ENCODE measurements at places on chromosomes 4 and X.

GRCh38 chr4:531076-531475 is 32.1 kb downstream of the PIGG start:
- DNase-seq, result no peak

DNA sequence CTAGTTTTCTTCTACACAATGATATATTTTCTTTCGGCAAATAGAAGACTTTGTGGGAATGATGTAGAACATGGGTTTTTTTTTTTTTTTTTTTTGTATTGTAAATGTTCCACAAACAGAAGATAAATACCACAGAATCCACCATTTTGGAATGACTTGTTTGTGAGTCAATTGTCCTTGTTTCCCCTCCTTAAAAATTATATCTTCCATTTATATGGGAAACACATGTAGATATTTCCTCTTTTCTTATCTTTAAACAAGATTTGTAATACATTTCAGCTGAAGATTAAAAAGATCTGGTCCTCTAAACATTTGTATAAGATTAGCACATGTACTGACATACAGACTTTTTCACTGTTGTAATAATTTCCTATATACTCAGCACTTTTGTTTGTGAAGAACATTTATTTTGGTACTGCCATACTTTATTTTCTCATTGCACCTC is 304.6 kb downstream of the SPRY1 start:
- peak; percentile 68 for DNase-seq

DNA sequence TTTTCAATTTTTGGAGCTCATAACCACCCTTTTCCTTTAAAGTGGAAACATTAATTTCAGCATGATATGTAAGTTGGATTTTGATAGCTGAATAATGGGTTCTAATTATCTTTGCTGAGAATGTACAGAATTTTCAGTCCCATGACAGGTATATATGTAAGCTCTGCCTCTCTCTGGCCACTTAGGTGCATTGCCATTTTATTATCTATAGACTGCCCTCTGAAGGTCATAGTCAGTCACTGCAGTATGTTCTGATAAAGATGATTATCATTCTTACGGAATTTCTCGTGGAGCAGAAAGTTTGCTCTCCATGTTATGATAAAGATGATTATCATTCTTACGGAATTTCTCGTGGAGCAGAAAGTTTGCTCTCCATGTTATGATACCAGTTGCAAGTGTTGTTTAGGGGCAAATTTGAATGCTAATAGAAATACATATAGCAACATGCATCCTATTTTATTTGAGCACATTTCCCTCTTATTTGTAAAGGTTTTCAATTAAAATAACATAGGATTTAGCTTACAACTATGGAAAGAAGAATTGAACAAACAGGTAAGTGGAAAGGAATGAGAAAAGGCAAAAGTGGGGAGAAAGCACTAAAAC is 10.4 kb downstream of the AFP start:
- peak; percentile 63 for DNase-seq

GRCh38 chr4:68372588-68372987 is 22.7 kb upstream of the YTHDC1 start:
- no peak for DNase-seq

- no peak for DNase-seq
Observed at GRCh38 chr4:24765376-24765988, 29.9 kb upstream of the SOD3 start.

DNA sequence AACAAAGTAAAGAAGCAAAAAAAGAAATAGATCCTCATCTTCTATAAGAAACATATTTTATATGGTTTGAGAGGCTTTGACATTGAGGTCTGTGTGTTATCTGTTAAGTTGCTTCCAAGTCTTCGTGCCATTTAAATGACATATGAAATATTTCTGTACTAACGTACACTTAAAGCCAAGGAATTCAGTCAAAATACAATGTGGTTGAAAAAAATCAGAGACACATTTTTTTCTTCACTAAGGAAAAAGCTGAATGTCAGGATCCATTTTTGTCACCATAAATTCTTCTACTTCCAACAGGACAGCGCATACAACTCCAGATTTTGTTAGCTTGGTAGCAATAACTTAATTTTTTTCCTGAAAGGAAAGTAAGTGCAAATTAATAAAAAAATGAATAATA is 168.5 kb downstream of the FAT4 start:
- DNase-seq, result peak; percentile 44

DNA sequence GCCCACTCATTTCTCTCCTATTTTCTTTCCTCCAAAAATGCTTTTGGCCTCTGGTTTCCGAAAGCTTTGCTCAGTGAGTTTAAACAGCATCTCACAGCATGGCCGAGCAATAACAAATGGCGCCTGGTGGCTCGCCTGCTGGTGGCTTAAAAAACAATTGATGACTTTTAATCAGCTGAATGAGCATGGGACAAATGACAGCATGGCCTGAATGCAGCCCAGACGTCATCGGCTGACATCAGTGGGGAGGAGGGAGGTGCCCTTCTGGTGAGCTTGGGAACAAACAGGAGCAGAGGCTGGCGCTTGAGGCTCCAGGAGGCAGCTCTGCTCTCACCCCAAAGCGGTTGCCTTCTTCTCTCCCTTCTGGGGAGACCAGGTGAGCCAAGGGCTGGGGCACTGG is 286.4 kb downstream of the BCOR start:
- no peak for DNase-seq

- DNase-seq, result no peak
Observed at GRCh38 chrX:105273326-105273725, 52.8 kb upstream of the TEX13A start.

- DNase-seq, result no peak
Observed at GRCh38 chrX:100349391-100349790, 60.7 kb downstream of the PCDH19 start.

DNA sequence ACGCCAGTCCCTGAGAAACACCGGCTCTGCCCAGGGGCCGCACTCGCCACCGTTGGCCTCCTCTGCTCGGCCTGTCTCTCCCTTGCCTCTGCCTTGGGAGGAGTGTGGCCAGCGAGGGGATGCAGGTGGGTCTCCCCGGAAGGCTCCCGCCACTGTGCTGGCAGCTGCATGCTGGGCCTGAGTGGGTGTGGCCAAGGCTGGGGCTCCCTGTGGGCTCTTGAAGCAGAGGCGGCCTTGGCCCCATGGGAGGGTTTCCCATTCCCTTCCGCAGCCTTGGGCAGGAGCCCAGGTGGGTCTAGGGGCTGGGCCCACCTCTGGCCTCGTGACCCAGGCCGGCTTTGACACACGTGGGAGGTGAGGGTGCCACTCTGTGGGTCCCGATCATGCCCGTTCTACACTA is 19.1 kb downstream of the FGFRL1 start:
- DNase-seq, result no peak

DNA sequence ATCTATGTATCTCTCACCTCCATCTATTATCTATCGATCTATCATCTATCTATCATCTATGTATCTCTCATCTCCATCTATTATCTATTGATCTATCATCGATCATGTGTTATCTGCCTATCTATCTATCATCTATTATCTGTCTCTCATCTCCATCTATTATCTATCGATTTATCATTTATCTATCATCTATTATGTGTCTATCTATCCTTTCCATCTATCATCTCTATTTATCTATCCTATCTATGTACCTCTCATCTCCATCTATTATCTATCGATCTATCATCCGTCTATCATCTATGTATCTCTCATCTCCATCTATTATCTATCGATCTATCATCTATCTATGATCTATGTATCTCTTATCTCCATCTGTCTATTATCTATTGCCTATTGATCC is 188.1 kb downstream of the ASMT start:
- DNase-seq, result no peak

DNA sequence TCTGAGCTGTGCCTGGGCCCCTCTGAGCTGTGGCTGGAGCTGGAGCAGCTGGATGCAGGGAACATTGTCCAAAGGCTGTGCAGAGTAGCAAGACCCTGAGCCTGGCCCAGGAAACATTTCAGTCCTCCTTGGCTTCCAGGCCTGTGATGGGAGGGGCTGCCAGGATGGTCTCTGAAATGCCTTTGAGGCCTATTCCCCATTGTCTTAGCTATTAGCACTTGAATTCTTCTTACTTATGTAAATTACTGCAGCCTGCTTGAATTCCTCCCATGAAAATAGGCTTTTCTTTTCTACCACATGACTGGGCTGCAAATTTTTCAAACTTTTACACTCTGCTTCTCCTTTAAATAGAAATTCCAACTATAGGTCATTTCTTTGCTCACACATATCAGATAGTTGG is 349.8 kb upstream of the KLHL4 start:
- DNase-seq, result no peak

DNA sequence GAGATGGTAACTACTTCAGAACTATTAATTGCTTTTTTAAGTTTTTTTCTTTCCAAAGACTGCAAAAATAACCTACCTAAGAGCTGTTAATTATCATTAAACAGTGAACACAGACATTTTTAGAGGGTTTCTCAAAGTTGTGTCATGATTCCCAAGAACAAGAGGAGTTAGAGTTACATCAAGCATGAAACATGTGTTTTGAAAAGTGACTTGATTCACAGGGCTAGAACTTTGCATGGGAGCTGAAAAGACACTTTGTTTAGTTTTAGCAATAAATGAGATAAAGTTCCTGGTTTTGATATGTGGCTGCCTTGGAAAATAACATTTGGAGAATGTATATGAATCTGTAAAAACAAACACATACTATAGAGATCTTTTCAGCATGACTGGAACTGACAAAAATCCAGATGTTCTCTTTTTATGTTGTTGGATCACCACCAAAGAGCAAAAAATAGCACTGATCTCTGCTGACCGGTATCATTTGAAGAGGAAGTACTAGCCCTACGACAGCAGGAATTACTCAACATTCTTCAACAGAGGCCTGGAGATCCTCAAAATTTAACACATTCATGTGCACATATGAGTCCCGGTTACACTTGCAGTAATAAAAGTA is 173.0 kb upstream of the PCDH18 start:
- peak; percentile 97 for DNase-seq

DNA sequence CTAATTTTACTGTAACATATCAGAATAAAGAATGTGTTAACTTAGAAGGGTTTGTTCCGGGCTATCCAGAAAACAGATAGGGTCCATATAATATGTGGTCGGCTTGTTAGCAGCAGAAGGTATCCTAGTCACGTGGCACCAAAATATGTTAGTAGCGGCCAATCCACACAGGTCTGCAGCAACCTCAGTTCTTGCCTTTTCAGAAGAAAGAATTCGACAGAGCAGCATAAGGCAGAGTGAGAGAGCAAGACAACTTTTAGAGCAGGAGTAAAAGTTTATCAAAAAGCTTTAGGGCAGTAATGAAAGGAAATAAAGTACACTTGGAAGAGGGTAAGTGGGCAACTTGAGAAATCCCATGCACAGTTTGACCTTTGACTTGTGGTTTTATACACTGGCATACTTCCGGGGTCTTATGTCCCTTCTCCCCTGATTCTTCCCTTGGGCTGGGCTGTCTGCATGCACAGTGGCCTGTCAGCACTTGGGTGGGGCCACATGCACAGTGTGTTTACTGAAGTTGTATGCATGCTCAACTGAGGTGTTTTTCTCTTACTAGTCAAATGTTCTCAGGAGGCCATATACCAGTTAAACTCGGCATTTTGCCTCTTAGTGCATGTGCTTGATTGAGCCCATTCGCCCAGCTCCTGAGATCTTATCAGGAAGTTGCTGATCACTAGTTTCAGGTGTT is 37.0 kb upstream of the ABCG2 start:
- DNase-seq, result no peak

DNA sequence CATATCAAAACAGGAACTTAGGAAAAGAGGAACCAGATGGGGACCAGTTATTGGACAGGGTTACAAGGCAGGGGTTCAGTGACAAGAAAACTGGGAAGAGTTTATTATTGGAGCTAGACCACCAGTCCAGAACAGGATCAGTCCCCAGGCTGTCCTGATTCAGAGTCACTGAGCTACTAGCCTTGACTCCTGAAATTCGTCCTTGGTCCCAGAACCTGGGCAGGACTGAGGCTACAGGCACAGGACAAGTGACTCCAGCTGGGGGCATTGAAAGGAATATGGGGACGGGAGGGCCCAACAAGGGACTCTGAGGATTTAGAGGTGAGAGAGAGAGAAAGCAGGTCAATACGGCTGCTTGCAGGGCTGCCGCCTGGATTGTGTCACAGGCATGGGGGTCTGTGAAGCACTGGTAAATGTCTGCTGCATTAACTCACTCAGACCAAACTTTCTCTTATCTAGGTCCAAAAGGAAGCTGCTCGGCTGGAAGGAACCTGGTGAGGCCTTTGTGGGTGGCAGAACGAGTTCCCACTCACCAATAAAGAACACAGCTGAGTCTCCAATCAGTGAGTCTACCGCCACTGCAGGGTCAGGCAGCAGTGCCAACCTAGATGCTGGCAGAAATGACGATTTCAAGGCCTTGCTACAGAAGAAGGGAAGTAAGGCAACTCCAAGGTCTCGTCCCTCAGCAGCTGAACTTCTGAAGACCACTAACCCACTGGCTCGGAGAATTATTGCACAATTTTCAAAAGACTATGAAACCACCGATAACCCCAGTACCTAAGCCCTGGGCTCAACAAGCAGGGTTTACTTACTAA is 11.3 kb upstream of the RTL5 start:
- DNase-seq, result no peak

DNA sequence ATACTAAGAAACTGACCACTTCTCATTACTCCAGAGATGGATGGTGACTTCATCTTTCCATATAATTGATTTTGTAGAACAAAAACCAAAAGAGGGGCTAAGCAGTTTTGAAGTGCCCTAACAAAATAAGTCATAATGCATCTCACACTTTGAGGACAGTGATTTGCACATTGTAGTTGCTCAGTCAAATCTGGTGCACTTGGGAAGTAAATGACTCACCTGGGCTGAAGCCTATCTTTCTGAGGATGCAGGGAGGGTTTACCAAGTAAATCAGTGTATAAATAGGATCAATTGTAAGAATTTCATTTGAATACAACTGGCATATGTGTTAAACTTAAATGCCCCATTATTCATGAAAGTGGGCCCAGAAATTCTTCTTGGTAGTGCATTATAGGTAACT is 134.2 kb downstream of the DCLK2 start:
- no peak for DNase-seq

DNA sequence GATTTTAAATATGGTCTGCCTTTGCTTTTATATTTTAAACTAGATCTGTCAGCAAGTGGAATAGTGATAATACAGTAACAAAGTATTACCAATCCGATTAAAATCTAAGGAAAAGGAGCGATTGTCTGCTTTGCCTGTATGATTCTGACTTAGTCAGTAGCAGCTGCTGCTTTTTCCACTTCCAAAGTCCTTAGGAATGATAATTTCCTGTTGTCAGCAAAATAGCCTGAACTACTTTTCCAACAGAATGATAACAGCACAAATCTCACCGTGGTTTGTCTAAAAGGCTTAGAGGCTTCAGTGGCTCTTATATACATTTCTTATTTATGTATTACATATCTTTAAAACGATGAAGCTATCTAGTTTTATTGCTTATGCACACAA is 290.0 kb downstream of the ANK2 start:
- peak; percentile 18 for DNase-seq

- DNase-seq, result peak; percentile 44
Observed at GRCh38 chr4:72319601-72320021, 249.4 kb downstream of the ADAMTS3 start.

Measured in fibroblast of pulmonary artery (primary cell).